ENCODE measurements at places on chromosomes 2 and 18.
A peak's percentile ranks its signal among the peaks of the same experiment; 100 is the strongest.

GRCh38 chr2:190578158-190579057, 43.9 kb upstream of the NEMP2 start:
- no peak for DNase-seq

DNA sequence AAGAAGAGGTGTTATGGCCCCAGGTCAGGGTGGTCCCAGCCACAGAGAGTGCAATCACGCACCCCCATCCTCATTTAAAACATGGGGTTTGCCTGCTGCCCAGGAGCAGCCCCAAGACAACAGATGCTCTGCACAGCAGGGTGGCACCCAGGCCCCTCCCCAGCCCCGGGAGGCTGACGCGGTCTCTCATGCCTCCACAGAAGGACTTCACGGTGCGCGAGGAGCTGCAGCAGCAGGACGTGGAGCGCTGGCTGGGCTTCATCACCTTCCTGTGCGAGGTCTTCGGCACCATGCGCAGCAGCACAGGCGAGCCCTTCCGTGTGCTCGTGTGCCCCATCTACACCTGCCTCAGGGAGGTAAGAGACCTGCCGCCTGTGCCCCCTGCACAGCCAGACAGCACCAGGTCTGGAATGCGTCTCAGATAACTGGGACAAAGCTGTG, 133.7 kb downstream of the SMAD7 start:
- DNase-seq = no peak

GRCh38 chr2:88165332-88166003, 4.7 kb upstream of the THNSL2 start:
- DNase-seq = no peak

GRCh38 chr2:3476985-3477327, 42.4 kb downstream of the ADI1 start:
- DNase-seq = no peak

- no peak for DNase-seq
These were observed 138.6 kb downstream of the B3GNT2 start for GRCh38 chr2:62334440-62335058.

DNA sequence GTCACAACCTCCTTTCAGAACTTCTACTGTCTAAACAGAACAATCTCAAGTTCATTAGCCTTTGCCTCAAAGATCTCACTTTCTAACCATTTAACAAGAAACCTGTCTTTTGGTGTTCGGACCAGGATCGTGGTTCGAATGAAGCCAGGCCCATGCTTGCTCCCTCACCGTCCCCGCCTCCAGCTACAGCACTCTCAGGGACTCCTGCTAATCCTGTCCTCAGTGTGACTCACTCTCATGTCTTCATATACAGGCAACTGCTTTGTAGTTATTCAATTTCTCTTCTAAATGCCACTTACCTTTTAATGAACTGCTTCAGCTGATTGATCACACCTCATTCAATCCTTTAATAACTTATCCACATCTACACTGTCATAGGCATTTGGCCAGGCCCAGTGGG, 15.8 kb downstream of the SERTAD2 start:
- DNase-seq = no peak

DNA sequence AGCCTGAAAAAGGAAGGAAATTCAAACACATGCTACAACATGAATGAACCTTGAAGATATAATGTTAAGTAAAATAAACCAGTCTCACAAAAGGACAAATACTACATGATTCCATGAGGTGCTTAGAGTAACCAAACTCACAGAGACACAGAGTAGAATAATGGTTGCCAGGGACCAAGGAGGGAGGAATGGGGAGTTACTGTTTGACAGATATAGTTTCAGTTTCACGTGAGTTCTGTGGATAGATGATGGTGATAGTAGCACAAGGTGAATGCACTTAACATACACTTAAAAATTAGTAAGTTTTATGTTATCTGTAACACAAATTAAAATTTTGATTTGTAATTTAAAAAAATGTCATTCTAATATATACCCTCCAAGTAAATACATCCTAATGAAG, 106.9 kb upstream of the ACVR1C start:
- no peak for DNase-seq

GRCh38 chr18:32956591-32957315, 183.9 kb upstream of the KLHL14 start:
- DNase-seq = no peak

DNA sequence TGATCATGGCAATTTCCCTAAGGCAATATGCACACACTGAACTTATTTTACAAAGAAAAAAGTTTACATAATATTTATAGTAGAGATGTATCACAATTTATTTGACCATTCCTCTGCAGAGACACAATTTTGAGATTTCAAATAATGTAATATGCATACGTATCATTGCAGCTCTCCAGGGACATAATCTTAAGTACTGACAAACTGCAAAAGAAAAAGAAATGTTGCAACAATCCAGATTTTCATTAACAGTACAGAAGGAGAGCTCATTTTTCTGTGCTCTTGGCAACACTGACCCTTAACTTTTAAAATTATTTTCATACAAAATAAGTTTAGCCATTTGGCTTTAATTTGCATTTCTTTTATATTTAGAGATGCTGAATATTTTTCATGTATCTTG, 710.2 kb upstream of the SLC39A10 start:
- no peak for DNase-seq

DNA sequence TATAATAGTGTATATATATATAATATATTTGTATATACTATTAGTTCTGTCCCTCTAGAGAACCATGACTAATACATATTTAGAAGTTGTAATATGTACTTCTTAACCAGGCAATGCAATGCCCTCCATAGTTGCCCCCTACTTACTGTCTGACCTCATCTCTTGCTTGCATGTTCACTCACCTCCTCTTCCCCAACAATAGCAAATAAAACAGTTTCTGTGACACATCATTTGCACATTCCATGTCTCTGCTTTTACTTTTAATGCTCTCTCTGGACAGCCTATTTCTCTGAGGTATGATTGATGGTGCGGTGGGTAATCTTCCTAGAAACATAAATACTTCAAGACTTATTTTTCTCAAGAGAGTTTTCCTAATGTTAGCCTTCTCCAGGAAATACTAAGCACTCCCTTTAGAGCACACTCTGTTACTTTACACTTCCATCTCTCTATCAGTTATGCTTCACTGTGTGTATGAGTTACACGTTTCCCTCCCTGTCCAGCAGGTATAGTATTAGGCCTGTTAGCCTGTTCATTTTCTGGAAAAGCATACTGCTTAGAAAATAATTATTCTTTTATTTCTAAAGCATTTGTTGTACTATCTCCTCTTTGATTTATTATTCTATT, 295.6 kb upstream of the LRATD1 start:
- DNase-seq = no peak

GRCh38 chr2:152477347-152478092, 142.5 kb downstream of the FMNL2 start:
- DNase-seq = no peak

- DNase-seq = no peak
These were observed 354.4 kb upstream of the CDH19 start for GRCh38 chr18:66958309-66958708.

GRCh38 chr2:30514134-30514847, 67.2 kb downstream of the LCLAT1 start:
- DNase-seq = no peak

DNA sequence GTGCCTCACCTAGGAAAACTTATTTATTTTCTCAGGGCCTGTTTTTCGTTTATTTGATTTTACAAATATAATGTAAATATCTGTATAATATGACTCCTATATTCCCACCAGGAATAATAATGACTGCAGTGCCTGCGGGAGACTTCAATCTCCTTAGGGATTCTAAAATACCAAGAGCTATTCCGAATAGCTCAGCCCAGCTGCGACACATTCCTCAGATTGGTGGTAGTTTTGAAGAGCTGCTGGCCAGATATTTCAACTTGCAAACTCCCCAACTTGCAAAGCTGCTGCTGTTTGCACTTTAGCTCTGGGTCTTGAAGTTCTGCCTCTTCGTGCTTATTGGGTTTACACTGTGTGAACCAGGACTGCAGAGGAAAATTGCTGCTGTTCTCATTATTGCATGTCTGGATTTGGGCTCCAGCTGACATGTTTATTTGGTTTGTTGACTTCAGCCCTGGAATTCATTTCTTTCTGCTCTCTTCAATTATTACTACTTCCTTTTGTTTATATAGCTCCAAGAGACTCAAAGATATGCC, 480.2 kb upstream of the CHST9 start:
- no peak for DNase-seq

GRCh38 chr18:13382366-13382953, 163.9 kb downstream of the LDLRAD4 start:
- peak; percentile 27 for DNase-seq

GRCh38 chr2:47282621-47283272, 120.2 kb upstream of the MSH2 start:
- DNase-seq = no peak

DNA sequence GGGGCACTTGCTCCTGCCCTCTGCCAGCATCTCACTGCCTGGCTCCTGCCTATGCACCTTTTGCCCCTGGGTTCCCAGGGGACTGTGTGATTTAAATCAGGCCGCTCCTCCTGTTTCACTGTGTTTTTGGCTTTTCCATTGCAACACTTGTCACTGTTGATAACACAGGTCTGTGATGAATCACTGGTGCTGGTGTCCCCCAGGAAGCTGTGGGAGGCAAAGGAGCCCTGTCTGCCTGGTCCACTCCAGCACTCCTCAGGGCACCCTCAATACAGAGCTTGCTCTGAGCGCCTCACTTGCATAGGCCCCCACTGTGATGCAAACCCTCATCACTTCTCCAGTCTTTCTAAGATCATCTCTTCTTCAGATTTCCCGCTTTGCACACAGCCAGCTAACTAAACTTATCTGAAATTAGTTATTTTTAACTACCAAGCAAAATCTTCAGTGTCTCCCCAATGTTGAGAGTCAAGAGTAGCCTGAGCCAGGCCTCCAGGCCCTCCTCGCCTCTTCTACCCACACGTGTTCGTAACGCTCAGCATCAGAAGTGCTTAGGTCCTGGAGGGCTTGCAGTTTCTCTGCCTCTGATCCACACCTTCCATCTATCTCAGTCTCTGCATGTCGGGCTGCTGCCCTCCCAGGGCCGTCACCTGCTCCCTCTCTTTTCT, 2.8 kb downstream of the TMEM18 start:
- DNase-seq = no peak

DNA sequence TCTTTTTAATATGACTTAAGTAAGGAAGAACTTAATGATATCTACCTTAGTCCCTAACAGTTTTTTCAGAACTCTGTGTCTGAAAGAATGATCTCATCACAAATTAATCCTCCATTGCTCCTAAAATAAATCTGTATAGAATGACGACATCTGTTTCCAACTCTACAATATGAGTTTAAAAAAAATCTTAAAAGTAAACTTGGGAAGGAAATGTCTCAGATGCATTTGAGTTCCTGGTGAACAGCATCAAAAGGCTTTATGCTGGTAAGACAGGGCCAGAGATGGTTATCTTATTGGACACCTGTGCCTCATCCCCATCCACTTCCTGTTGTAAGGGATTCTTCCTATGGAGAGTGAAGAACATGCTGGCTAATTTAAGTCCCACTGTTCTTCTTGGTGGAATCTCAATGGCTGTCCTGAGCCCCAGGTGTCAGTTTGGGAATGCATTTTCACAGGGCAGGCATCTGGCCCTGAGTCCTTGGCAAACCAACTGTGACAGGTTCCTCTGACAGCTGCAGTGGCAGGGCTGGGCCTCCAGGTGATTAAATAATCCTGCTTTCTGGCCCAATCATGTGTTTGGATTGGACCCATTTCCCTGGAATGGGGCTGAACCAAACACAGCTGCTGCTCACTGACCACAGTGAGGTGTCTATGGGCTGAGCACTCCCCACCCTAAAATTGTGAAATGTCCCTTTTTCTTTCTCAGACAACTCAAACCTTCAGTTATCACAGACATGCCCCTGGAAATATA, 12.9 kb upstream of the NCKAP5 start:
- DNase-seq = no peak

- DNase-seq = no peak
These were observed 325.8 kb upstream of the REG3G start for GRCh38 chr2:78699696-78700095.

- no peak for DNase-seq
These were observed 59.6 kb downstream of the GALNT14 start for GRCh38 chr2:31078579-31079105.

DNA sequence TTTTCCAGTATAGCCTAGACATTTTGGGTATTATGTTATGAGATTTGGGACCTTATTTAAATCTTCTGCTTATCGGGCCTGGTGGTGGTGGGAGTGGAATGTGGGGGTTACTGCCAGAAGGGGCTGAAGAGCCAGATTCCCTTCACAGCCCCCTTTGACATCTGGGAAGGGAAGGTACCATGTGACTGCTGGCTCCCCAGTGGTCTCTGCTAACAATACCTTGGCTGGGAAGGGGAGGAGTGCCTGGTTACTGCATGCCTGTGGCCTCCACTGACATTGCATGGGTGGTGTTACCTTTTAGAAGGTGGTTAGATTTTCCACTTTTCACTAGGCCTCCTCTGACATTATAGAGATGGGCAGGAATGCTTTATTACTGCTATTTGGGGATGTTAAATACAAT, 8.0 kb downstream of the ATP9B start:
- no peak for DNase-seq

DNA sequence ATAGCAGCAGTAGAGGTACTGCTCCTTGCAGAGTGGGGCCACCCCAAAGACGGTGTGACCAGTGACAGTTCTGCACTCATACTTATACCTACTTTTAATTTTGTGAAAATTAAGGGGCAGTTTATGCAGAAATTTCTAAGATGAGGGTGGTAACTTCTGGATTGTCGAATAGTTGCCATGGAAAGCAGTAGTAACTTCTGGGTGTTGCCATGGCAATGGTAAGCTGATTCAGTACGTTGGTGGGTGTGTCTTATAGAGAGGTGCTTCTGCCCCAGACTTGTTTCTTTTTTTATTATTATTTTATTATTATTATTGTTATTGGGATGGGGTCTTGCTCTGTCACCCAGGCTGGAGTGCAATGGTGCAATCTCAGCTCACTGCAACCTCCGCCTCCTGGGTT, 82.8 kb upstream of the L3MBTL4 start:
- DNase-seq = no peak

- no peak for DNase-seq
These were observed 2.1 kb upstream of the ABCB6 start for GRCh38 chr2:219220652-219221402.

- DNase-seq = no peak
These were observed 789 bp upstream of the TGFA start for GRCh38 chr2:70554338-70554892.

- DNase-seq = no peak
These were observed 50.7 kb upstream of the PAIP2B start for GRCh38 chr2:71277536-71278103.

DNA sequence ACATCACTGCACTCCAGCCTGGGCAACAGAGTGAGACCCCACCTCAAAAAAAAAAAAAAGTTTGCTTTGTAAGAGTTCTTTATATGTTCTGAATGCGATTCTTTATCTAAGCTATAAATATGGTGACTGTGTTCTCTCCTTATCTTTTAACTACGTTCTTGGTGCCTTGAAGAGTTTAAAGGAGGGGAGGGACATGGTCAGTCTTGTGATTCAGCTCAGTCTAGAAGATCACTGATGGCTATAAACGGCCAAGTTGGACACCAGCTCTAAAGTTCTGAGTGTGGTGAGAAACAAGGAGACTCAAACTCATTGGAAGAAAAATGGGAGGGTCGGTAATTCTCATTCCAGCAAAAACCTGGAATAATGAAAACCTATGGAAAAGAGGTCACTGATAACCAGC, 128.4 kb upstream of the SEC11C start:
- no peak for DNase-seq

Measured in AML-193 (cell line).